HEK293T (cell line): ENCODE measurements at places on chromosomes 12 and 14.

DNA sequence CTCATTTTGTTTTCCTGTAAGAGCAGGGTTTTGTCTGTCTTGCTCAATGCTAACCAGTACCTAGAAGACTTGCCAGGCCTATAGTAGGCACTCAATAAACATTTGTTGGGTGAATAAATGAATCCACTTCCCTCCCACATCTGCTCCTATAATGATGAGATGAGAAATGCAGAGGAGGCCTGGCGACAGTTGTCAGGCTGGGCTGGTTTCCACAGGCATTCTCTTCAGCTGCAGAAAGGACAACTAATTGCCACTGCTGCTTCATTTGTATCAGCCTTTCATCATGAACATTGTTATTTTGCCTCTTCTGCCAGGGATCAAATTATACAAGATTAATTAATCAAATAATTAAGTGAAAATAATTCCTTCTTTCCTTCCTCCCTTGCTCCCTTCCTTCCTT is 82.0 kb upstream of the PTHLH start:
- DNase-seq = no peak

DNA sequence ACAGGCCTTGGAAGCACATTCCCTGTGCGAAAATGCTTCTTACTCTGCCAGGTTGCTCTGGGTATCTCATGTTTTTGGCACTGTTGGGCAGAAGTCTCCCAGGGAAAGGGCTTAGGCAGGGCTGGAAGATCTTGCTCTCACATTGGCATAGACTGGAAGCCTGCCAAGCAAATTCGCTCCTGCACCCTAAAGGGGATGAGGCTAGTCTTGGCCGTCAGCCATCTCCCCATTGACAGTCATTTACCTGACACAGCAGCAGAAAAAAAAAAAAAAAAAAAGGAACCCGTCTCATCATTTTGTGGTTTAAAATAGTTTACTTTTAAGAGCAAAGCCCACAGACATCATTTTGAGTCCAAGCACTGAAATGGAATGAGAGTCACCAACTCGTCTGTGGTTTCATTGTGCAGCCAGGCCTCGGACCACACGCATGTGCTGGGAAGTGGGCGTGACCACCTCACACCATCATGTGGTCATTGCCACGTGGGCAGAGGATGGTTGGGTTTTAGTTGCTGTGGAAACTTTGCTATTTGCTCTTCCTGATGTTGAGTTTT is 84.8 kb downstream of the NRXN3 start:
- no peak for DNase-seq

DNA sequence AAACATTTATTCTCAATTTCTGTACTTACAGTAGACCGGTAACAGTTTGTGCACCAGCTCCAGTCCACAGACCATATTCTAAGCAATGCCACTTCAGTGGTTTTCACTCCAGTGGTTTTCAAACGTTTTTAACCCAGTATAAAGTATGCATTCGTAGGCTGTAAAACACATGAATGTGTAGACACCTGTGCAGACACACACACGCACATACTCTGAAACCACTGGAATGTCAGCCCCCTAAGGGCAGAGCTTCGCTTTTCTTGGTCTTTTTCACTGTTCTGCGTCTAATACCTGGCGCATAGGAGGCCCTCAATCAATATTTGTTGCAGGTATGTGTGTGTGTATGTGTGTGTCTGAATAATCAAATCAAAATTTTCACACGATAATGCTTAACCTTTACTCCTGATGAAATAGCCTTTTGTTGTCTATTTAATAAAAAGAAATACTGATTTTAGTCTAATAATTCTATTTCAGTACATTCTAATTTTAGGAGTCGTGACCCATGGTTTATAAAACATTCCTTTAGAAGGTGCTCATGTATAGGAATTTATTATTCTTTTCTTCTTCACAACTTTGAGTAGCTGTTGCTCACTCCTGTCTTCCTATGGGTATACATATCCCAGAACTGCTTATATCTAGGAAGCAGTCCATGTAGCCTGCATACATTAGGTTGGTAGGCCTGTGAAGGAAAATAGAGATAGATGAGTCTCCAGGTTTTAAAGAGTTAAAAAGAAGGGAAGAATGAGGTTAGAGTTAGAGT is 73.6 kb upstream of the REP15 start:
- DNase-seq = no peak

GRCh38 chr14:39827901-39828655 is 395.8 kb upstream of the FBXO33 start:
- no peak for DNase-seq

- DNase-seq = no peak
Measured at GRCh38 chr14:74548881-74549280, 55.3 kb downstream of the ISCA2 start.

DNA sequence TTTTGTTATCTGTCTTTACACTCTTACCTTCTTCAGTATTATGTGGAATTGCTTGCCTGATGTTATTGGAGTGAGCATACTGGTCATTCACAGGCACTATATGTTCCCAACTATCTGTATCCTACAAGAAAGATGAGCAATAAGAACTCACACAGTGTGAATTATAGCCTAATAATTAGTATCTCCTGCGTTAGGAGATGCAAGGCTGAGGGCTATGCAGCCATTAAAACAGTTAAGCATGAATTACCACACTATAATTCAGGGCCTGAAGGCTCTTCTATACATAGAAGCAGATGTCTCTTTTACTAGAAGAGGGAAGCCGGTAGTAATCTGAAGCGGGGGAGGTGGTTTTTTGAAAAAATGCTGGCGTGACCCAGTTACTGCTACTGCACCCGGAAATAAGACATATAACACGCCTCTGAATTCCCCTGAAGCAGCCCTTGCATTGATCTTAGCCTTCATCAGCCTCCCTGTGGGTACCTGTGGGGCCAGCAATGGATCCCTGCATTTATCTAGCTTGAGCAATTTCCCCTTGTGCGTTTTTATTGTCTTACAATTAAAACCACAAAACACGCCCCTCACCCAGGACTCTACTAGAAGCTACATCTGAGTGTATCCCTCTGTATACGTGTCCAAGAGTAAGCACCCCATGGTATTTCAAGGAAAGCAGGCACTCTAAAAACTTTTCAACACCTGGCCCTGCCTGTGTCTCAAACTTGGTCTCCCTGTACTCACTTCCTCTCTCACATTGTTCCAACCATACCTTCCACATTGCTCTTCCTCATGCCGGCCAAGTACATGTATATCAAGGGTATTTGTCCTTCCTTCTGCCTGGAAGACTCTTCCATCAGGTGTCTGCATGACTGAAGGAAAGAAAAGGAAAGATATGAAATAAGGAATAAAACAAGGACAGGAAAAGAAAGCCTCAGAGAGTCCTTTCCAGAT is 210.9 kb upstream of the ARID2 start:
- DNase-seq = no peak

GRCh38 chr12:64699504-64700115 is 59.6 kb downstream of the GNS start:
- DNase-seq = no peak

DNA sequence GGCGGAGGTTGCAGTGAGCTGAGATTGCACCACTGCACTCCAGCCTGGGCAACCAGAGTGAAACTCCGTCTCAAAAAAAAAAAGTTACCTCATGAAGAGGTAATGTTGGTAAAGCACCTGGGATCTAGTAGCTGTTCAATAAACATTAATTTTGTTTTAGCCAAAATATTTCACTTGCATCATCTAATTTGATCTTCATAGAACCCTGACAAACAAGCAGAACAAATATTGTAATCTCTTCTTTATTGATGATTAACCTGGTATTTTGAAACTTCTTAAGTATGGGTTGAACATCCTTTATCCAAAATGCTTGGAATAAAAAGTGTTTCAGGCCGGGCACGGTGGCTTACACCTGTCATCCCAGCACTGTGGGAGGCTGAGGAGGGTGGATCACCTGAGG is 149.0 kb upstream of the AMIGO2 start:
- DNase-seq = no peak

GRCh38 chr14:90139199-90139598 is 77.4 kb downstream of the KCNK13 start:
- no peak for DNase-seq

- no peak for DNase-seq
Measured at GRCh38 chr14:35140718-35141581, 18.6 kb downstream of the PRORP start.

DNA sequence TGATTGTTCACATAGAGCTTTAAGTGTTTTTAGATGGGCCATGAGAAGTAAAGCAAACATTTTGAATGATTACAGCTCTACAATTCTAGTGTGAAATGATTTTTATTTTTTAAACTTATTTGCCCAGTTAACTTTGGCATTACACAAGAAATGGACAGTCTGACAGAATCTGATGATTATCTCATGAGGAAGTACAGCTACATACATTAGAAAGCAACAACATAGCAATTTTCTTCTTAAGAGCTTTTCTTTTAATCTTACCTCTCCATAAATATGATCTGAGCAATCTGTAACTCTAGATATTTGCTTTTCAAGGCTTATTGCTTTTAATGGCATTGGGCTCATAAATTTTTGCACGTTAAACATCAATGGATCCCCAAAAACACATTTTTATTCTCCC is 26.5 kb upstream of the PPP1R12A start:
- DNase-seq = no peak

- DNase-seq = no peak
Measured at GRCh38 chr12:132236930-132237771, 92.2 kb downstream of the GALNT9 start.

DNA sequence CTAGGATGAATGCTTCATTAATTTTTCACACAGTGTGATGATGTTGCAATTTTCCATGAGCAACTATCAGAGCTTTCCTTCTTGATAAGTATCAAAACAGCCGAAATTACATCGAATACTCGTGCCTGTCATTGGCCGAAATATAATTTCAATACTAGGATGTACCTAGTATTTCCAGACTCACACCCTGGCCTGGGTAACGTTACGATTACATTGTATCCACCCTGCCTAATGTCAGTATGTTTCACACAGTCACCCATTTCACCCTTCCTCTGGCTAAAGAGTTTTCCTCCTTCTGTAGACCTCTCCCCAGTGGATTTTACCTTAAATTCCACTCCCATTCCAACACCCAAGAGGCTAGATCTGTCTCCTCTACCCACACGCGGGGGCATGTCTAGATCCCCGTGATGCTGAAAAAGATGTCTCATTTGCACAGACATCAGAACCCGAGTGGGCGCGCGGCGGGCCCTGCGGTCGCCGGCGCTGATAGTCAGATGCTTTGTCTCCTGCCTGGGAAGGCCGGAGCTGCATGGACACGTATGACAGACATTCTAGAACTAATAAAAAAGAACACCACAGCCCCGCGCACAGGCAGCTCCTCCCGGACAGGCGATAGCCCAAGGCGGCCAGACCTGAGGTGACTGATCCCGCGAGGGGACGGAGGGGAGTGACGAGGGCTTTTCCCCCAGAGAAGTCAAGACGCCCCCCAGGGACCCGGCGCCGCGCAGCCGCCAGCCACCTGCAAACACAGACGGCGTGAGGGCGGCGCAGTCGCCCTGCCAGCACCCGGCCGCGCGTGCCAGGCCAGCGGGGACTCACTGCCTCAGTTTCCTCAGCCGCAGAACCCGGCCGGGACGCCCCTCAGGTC is 723 bp downstream of the KIF21A start:
- peak; percentile 40 for DNase-seq

DNA sequence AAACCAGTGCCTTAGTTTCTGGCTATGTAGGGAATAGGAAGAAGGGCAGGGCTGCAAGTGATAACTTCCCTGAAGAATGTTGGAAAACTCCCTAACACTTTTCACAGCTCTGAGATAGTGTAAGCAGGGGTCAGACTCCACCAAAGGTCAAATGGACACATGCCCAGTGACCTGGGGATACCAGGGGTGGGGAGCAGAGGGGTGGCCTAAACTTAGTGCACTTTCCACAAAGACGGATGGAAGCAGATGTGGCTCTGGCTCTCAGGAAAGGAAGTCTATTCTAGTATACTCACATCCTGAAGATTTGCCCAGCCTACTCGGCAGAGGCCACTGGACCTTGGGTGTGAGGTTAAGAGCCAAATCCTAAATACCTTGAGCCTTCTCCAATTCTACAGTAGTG is 285.8 kb downstream of the NUAK1 start:
- no peak for DNase-seq

DNA sequence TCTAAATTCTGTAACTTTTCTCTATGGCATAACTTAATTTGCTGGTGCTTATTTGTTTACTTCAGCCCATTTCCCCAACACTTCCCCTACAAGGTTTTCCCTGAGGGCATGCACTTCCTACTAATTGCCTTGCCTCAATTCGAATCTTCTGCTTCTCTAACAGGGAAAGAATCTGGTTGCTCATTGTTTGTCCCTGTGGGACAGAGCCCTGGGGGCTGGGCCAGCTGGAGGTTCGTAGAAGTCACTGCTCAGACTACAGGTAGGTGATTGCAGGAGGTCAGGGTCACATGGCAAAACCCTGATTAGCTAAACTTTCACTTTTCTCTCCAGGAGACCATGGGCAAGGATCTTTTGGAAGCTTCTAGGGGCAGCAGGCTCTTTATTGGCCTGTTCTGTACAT is 72.0 kb downstream of the ZFC3H1 start:
- DNase-seq = no peak

- DNase-seq = no peak
Measured at GRCh38 chr14:20516921-20517320, 11.6 kb downstream of the RNASE10 start.
